Activated T-cell treated with anti-CD3 and anti-CD28 coated beads, Interleukin-2, amount 50 U/mL, for 48 hours (primary cell): ENCODE measurements at places on chromosomes 11 and 22.

- DNase-seq, result no peak
These were observed 49.2 kb downstream of the CNTN5 start for GRCh38 chr11:99069856-99070444.

GRCh38 chr22:35615156-35615555 is 2.0 kb downstream of the MB start:
- no peak for DNase-seq

DNA sequence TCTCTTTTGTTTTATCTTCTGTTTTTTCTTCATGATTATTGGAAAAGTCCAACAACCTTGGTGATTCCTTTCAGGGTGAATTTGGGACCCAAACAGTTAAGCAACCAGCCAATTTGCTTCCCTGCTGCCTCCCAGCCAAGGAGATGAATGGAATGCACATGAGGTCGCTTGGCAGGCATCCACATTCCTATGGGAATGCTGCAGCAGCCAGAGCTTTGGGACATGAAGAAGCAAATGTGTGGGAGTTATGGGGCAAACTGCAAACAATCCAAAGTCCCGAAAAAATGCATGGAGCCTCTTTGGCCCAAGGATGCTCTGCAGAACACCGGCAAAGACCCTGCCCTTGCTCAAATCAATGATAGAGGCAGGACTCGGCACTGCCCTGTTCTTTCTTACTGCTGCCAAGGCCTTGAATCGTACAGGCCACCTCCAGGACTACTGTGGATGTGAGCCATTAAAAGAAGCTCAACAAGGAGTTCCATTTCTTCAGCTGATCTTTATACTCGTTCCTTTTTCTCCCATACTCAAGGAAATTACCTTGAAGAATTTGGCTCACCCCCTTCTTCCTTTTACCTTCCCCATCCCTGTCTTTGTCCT is 117.3 kb upstream of the TEAD1 start:
- DNase-seq, result no peak

GRCh38 chr11:110730773-110731172 is 18.5 kb upstream of the ARHGAP20 start:
- DNase-seq, result no peak

DNA sequence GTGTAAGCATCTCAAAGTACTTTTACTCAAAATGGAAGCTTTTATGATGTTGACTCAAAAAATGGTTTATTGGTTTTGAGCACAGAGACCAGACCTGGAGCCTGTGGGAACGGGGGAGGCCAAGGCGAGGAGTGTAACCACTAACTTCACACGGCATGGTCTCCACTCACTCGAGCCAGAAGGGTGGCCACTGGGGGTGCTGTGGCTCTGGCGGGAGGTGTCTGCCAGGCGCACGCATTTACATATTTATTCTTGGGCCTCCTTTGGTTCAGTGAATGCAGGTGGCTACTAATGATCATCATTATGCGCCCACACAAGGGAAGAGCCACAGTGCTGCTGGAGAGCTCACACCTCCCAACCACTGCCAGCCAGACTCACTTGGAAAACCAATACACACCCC is 64.6 kb downstream of the FLRT1 start:
- DNase-seq, result no peak
